Fibroblast of skin of right biceps (primary cell): ENCODE measurements at places on chromosomes 6 and 20.

DNA sequence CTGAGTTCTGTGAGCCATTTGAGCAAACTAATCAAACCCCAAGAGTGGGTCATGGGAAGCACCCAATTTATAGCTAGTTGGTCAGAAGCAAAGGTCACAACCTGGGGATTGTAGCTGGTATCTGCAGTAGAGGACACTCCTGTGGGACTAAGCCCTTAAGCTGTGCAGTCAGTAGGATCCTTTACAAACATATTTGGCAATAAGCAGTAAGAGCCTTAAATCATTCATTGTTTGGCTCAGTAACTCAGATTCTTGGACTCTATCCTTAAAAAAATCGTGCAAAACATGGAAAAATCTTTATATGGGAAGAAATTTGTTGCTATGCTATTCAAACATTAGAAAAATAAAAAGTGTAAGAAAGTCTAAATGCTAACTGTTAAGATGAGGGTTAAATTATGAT, 29.9 kb downstream of the FRK start:
- no peak for DNase-seq

DNA sequence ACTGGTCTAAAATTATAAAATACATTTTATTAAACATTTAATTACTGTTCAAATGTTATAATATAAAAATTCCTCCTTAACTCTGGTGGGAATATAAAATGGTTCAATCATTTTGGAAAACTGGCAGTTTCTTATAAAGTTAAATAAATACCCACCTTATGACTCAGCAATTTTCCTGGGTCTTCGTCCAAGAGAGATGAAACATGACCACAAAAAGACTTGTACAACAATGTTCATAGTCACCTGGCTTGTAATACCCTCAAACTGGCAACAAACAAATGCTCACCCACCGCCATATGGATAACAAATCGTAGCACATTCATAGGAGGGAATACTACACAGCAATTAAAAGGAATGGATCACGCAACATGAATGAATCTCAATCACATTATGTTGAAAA, 66.0 kb upstream of the RIN2 start:
- DNase-seq, result peak; percentile 40

DNA sequence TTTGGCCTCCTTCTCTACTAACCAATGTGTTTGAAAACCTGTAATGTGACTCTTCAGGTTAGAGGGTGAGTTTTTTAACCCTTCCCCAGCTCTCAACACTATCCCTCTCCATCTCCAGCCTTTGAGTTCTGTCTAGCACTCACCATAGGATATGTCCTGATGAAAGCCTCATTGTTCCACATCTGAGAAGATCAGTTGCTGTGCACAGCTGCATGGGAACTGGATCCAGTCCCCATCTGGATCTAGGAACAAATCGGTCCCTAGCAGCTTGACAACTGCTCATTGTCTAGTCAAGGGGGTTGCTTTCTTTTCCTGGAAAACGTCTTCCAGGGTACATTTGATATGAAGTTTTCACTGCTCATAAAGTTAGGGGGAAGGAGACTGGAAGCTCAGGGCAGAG, 45.4 kb upstream of the AGPAT4 start:
- DNase-seq, result no peak

GRCh38 chr6:48233063-48233462, 122.1 kb upstream of the PTCHD4 start:
- no peak for DNase-seq

DNA sequence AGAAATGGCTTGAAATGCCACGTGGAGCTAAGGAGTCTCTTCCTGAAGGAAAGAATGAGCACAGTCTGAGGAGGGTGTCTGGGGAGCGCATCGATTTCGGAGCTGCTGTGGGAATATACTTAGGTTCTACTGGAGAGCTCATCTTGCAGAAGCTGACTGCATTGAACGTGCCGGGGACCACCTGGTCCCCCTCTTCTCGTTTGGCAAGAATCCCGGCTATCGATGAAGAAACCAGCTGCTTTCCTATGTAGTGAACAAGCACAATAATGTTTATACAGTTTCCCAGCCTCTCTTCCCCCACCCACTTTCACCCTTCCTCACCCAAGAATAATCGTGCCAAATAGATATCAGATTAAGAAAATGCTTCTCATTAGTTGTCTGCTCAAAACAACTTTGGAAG, 242.5 kb downstream of the PACRG start:
- DNase-seq, result no peak

- no peak for DNase-seq
Measured at GRCh38 chr20:36179170-36179945, 24.8 kb downstream of the EPB41L1 start.

DNA sequence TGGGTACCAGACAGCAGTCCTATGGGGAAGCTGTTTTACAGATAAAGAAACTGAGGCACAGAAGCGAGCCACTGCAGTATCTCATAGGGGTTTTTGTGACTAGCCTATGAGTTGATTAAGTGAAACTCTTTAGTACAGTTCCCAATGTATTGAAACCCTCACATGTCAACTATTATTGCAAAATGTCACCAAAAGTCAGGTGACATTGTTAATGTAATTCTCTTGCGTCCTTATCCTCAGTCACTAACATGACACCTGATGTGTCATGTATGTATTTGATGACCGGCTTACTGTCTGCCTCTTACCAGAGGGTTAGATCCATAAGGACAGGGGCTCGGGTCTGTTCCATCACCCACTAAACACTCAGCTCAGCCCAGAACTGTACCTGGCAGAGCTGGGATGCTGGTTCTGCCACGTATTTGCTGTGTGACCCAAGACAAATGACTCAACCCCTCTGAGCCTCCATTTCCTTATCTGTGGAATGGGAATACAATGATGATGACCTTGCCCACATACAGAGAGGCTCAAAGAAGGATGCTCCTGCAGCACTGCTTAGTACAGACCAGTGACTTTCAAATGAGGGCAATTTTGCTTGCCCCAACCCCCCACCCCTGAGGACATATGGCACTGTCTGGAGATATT, 32.9 kb downstream of the PREX1 start:
- no peak for DNase-seq

- DNase-seq, result peak; percentile 81
Measured at GRCh38 chr20:60694763-60695162, 557.3 kb upstream of the CDH4 start.

DNA sequence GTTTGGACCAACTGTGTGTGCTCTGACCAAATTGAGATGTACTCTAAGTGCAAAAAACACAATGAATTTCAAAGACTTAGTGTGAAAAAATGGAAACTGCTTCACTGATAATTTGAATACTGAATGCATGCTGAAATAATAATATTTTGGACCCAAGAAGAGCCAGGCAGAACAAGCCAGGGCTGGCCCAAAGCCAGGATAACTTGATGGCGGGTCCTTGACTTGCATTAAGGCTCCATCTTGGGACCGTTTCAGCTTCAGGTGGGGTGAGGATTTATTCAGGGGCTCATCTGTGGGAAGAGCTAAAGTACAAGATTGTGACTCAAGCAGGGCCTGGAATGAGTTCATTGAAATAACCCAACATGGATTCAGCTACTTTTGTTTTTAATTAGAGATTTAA, 921.9 kb downstream of the QKI start:
- DNase-seq, result no peak

DNA sequence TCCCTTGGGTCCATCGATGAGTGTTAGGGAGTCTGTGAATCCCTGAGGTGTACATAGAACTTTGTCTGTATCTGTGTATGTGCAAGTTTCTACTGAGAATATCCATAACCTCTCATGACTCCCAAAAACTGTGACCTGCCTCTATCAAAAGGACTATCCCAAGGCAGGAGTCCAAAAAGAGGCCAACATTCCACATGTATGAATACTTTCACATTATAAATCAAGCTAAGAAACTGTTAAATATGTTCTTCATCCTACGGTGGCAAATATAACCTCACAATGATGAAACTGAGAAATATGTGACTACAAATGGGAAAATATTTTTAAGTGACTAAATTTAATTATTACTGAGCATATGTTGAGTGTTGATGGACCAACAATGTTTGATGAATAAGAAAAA, 16.1 kb upstream of the STX11 start:
- DNase-seq, result peak; percentile 86

- DNase-seq, result no peak
Measured at GRCh38 chr20:2837221-2837960, 3.1 kb downstream of the PCED1A start.

- no peak for DNase-seq
Measured at GRCh38 chr6:13439644-13440043, 47.8 kb downstream of the GFOD1 start.

- DNase-seq, result peak; percentile 69
Measured at GRCh38 chr6:144321839-144322591, 36.9 kb downstream of the UTRN start.
